ENCODE measurements at places on chromosomes 6 and 20.

- no peak for DNase-seq
Observed at GRCh38 chr6:160949531-160949930, 42.0 kb upstream of the MAP3K4 start.

DNA sequence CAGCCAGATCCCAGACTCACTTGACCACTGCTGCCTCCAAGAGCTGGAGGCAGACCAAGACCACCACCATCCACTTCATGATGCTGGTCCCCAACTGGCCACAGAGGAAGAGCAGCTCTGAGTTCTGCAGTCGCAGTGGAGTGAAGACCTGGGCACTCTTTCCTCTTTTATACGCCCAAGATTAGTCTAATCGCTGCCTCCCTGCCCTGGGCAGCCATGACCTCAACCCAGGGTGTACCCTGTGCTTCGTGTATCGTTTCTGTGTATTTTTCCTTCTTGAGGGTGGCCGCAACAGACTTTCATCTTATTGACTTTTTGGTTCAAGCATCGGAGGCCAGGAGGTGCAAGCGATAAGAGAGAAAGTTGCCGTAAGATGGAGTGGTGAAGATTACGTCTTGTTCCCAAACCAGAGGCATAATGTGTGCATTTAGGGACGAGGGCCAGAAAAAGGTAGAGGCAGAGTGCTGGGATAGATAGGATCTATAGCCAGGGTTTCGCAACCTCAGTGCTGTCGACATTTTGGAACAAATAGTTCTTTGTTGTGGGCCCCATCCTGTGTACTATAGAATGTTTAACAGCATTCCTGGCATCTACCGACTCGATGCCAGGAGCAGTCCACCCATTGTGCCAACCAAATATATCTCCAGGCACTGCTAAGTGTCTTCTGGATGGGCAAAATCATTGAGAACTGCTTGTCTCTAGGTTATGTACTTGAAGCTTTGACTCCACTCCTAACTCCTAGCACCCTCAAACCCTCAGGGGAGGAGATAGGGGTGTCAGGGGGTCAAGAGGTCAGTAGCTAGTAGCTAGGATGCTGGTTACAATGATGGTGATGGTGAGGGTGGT lies at the start of gene PGC:
TSS of gene PGC (minus strand) at position 142 of the 846 bp plus-strand sequence. CDS start at position 79, 63 bp downstream.
- no peak for DNase-seq

- no peak for DNase-seq
Observed at GRCh38 chr6:157248264-157248663, 75.1 kb downstream of the TMEM242 start.

DNA sequence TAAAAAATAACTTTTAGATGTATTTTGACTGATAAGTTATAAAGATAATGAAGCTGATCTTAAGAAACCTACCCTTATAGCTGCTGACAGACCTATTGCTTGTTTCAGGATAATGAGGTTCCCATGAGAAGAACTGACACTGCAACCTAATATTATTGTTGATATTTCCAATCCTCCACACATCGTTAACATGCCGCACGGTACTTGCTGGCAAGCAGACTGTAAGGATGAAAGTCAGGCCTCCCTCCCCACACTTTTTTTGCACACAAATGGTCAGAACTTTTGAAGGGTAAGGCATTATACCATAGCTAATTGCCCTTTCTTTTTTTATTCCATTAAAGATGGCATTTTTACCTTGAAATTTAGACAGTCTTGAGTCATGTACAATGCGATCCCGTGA lies 210.9 kb downstream of the UST start:
- no peak for DNase-seq

DNA sequence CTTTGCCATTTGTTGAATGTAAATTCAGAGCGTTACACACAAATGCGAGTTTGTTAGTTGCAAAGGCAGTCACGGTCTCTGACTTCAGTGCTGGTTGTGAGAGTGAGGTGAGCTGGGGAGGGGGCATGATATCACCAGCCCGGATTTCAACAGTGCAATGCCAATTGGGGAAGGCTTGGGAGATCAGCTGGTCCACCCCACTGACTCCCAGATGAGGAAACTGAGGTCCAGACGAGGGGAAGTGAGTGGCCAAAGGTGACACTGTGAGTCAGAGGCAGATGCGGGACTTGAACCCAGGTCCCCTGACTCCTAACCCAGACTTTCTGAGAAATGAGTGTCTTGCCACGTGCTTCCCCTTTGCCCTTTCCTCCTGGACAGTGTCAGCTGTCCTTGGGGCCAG lies 62.1 kb downstream of the CEBPB start:
- no peak for DNase-seq

- peak; percentile 52 for DNase-seq
Observed at GRCh38 chr6:83511901-83512681, at the start of gene PRSS35. Gene PRSS35 (plus strand): TSS chr6:83512534. CDS start chr6:83523442, 10,908 bp downstream.
